ENCODE measurements at places on chromosomes 7 and 10.

- DNase-seq = no peak
Observed at GRCh38 chr10:132993271-132994184, 51.2 kb upstream of the CFAP46 start.

GRCh38 chr10:49655099-49655498 is 24.4 kb upstream of the C10orf53 start:
- no peak for DNase-seq

GRCh38 chr7:35605760-35606159 is 89.2 kb downstream of the HERPUD2 start:
- peak; percentile 49 for DNase-seq

DNA sequence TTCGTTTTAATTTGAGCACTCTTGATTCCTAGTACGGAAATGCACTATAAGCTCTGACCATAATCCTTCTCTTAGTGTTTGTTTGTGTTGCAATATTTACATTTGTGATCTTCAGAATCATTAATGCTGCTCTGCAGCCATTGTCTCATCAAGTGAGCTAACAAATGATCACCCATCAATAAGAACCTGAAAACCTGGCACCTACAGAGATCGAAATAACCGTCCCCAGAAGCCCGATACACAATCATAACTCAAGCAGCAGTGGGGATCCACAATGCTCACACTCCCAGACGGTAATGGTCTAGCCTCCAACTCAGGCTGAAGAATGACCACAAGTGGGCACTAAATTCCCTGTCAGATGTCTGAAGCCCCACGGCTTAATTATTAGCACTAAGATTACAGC is 156.0 kb upstream of the NFE2L3 start:
- DNase-seq = no peak

- DNase-seq = no peak
Observed at GRCh38 chr7:157501581-157501980, 164.8 kb downstream of the DNAJB6 start.

DNA sequence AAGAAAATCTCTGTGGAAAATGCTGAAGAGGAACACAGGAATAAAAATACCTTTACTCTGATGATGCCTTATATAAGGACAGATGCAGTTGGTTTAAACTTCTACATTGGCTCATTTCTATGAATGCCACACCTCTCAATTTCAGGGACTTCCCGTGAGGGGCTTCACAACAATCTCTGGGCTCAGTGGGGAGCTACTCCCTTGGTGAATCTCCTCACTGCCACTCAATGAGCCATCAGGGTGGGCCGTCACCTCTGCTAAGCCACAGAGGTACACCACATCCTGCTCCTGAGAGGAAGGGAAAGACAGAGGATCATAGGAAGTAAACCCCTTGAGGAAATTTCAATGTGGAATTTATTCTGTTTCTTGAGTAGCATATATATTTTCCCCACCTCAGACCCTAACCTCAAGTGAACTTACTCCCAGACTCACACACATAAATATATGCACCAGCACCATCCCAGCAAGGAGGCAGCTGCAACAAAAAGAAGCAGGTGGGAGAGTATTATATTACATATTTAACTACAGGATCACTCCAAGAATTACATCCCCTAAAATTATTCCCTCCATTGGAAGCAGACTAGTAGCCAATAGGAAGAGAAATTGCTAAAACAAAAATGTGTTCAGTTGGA is 63.3 kb upstream of the PRSS1 start:
- DNase-seq = no peak

GRCh38 chr10:119652361-119652730 is 1.2 kb downstream of the BAG3 start:
- peak; percentile 78 for DNase-seq
